Midbrain (tissue), 1 donor: ENCODE measurements at places on chromosomes 11 and 22.

GRCh38 chr11:19511413-19512183 lies 201.0 kb upstream of the NAV2 start:
- DNase-seq: peak; percentile 75

GRCh38 chr11:17479284-17480214 lies 2.9 kb upstream of the ABCC8 start:
- peak; percentile 67 for DNase-seq

- DNase-seq: no peak
Observed at GRCh38 chr22:49869086-49869830, 15.6 kb downstream of the ZBED4 start.

- peak; percentile 77 for DNase-seq
Observed at GRCh38 chr11:68127714-68128681, 6.8 kb upstream of the CHKA start.

GRCh38 chr22:29470159-29470855 lies 9.7 kb upstream of the NEFH start:
- DNase-seq: no peak

DNA sequence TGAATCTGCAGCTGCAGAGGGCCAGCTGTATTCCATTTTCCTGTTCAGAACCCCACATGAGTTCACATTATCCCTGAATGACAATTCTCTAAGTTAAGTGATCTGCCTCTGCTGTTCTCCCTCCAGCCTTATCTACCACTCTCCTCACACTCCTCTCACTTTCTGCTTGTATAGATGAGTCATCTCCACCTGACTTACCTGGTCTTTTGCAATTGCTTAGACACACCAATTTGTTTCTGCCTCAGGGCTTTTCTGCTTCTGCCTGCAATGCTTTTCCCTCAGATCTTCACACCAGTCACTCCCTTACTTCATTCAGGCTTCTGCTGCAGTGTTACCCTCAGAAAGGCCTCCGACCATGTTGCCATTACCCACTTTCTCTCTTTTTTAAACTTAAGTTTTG lies 118.1 kb downstream of the ATM start:
- DNase-seq: no peak

DNA sequence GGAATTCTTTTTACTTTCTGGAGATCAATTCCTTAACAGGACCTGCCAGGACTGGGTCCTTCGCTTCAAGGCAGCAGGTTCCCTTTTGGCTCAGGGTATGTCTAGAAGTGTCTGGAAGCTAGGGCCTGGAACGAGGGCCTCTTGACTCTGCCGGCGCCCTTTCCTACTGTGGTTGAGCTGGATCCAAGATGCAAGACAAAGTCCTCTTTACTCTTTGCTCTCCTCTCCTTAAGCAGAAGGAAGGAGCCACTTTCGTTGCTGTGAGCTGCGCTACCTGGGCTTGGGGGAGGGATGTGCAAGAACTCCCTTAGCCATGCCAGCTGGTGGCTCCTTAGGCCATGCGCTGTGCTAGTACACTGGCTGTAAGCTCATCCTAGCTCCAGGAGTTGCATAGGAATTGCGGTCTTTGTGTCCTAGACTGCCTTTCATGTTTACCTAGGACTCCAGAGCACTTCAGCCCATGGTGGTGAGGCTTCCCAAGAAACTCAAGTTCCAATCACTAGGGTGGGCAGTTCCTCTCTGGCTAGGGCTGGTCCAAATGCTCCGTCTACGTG lies 18.1 kb downstream of the GLB1L2 start:
- DNase-seq: no peak

DNA sequence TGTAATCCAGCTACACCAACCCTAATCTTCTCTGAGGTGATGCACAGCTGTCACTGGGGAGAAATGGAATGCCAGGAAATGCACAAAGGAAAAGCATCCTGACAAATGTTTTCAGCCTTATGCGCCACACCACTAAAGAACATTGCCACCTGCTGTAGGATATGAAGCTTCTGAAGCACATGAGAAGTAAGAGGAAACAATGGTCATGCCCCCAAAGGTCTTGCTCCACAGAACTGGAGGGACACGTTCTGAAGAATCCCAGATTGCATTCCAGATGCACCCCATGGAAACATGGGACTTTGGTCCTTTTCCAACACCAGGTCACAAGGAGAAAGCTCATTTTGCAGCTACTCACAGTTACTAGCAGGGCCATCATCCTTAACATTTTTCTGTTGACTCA lies 48.7 kb upstream of the ZBED5 start:
- DNase-seq: no peak

DNA sequence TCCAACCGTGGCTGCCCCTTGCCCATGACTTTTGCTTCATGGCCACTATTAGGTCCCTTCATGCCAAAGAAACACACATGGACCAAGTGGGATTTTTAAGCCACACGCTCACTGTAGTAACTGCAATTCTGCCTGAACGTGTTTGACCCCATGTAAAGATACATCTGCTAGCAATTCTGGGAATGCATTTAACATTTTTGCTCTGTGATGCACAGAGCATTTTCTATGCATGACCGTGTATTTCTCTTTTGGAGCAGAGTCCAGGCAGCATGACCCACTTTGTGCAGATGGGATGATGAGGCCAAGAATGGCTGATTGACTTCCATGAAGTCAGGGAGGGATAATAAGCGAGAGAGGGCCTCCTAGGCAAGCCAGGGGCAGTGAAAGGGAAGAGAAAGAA lies 108.5 kb downstream of the TP53I11 start:
- DNase-seq: no peak

DNA sequence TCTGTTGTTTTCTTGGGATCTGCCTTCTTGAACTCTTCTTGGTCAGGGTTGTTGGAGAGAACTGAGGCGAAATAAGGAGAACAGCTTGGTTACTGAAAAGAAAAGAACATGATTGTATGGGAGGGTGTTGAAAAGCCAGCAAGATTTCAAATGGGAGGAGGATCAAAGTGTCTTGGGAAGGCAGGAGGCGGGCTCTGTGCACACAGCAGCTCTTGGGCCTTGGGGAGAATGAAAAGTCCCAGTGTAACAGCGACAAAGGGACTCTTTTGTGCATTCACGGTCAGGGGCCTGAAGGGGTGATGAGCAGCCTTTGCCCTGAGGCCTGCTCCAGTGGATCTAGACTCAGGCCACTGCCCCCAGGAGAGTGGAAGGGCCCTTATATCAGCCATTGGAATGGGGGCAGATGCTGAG lies 135.4 kb downstream of the ADAMTS15 start:
- peak; percentile 75 for DNase-seq

DNA sequence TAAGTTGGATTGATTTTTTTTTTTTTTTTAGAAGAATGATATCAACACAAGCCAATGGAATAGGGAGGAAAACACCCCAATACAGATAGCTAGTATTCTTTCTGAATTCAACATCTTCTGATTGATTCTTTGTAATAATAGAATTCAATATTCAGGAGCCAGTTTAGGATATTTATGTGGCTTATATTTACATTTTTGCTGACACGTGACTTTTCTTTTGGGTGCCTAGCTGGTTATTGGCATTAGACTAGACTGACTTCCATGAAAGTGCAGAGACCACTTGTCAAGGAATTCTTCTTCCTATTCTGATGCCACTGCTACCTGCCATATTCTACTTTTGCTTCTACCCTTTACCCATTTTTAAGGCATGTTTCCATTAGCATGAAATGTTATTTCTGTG lies 16.4 kb downstream of the TRIM44 start:
- DNase-seq: no peak

DNA sequence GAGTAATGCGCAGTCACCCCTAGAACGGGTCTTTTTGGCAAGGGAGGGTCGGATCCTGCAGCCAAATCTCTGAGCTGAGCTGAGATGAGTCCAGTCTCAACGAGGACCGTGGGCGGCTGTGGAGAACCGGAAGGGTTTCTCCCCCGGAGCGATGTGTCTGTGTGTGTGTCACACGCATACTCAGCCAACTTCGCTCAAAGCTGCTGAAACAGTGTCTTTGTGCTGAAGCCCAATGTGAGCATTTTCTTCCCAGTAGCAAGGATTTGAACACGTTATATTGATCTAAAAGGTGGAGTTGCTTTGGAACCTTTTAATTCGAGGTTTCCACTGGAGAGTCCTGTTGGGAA lies 1.4 kb upstream of the CELSR1 start:
- DNase-seq: no peak

GRCh38 chr11:45860348-45860747 lies 13.1 kb downstream of the CRY2 start:
- no peak for DNase-seq

DNA sequence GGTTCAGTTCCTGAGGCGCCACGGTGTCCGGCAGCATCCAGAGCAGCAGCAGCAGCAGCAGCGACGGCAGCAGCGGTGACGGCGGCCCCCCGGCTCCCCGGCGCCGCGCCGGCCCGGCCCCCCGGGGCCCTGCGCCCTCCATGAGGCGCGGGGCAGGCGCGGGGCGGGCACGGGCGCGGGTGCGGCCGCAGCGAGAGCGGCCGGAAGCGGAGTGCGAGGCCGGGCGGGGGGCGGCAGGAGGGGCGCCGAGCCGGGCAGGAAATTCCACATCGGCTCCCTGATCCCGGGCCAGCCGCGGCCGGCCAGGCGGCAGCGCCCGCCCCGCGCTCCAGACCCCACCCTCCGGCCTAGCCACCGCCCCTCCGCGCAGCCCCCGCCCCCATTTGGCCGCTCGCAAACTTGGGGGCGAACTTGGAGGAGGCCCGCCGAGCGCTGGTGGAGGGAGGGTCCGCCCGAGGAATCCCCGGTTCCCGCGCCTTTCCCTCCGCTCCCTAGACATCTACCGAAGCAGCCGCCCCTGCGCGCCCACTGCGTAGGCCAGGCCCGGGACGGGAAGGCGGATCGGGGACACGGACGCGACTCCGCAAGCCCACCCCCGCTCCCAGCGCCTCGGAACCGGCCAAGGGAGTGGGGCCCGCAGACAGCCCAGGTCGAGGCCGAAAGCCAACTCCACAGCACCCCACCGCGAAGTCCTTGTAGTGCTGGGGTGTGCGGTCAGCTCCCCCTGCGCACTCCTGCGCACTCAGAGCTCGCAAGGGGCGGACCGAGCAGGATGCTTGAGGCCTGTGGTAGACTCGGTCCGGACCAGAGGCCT lies at the start of gene SCARF2:
TSS of gene SCARF2 (minus strand) at position 213 of the 814 bp plus-strand sequence. CDS start at position 142, 71 bp downstream.
- DNase-seq: no peak

GRCh38 chr11:17019232-17019631 lies 5.0 kb upstream of the PLEKHA7 start:
- DNase-seq: no peak

DNA sequence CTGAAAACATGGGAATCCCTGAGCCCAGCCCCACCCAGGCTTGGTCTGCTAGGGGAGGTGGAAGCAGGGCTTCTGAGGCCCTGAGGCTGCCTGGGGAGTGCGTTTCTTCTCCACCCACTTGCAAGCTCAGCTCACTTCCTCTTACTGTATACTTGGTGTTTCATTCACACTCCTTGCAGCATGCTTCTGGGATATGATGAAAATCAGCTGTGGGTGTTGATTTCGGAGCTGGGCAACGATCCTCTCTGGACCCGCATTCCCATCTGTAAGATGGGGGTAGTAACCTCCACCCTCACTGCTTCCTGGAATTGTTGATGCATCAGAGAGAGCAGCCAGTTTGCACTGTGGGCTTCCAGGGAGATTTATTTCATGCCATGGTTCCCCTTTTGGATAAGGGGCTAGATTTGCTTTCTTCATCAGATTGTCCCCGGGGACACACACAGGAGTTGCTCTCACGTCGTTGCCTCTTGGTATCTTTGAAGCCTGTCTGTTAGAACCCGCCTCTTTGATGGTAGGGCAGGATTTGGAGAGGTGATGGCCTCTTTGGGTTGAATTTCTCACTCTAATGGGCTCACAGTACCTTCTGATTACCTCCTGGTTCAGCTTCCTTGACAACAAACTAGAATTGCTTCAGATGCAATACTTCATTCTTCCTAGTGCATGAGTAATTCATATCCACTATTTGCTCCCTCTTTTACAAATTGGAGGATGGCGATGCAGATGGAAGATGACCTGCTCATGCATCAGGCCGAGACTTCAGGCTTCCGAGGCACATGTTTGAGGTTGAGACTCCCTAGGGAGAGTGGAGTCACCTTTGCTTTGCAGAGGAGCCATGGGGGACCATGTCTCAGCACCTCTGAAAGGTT lies 40.4 kb downstream of the BCR start:
- no peak for DNase-seq

DNA sequence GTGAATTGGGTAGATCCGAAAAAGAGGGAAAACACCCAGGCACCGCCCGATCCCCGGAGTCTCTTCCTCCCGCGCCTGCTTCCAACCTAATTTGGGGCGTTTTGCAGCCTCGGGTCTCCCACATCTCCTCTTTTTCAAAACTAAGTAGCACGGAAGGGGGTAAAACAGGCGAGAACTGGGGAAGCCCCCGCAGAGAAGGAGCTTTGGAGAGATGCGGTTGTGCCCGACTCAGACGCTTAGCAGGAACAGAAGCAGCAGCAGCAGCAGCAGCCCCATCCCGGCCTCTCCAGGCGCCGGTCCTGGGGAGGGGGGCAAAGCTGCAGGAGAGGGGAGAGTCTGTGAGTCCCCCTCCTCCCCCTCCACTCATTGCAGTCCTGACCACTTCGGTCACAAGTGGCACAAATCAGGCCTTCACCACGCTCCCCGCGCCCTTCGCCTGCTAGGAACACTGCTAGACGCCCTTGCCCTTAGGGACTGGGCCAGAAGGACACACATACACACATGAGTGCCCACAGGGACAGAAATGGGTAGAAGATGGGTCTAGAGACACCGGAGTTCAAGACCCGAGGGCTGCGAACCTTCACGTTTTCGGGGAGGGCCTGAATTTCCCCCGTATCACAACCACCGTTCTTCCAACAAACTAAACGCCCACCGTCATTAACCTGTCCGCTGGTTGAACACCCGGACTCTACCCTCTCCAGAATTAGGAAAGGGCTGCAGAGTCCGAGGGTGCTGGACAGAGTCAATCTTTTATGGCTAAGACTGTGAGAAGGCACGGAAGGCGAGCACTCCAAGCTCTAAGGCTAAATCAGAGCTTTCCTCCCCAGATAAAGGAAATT lies 98.3 kb upstream of the HSD17B12 start:
- DNase-seq: no peak

GRCh38 chr11:76781807-76782530 lies 1.2 kb upstream of the TSKU start:
- no peak for DNase-seq

- DNase-seq: no peak
Observed at GRCh38 chr11:86934582-86934900, 20.7 kb downstream of the FZD4 start.

- DNase-seq: no peak
Observed at GRCh38 chr11:60455531-60456042, at the start of gene MS4A1. Gene MS4A1, plus strand, starts transcription at chr11:60455847. Its CDS starts 6,528 bp downstream, at chr11:60462375.

GRCh38 chr11:67165623-67166022 lies 46.6 kb downstream of the KDM2A start:
- no peak for DNase-seq

DNA sequence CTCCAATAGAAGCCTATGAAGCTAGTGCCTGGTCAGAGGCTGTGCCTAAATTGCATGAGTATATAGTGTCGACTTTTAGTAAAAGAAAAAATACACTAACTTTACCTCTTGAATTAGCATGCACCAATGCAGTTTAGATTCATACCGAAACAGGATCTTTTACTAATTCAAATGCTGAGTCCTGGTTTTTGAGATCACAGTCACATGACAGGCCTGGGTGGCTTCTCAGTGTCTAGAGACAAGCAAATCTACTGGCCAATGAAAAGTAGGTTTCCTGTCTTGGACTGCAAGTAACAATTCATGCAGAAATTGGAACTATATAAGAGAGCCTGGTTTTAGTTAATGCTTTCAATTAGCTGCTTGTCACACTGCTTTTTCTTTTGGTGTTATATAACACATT lies 7.2 kb downstream of the ARHGEF12 start:
- peak; percentile 74 for DNase-seq
